ENCODE measurements at places on chromosomes 5 and 9.

- DNase-seq, result no peak
These were observed 15.3 kb upstream of the SPATA31E1 start for GRCh38 chr9:87867391-87867790.

DNA sequence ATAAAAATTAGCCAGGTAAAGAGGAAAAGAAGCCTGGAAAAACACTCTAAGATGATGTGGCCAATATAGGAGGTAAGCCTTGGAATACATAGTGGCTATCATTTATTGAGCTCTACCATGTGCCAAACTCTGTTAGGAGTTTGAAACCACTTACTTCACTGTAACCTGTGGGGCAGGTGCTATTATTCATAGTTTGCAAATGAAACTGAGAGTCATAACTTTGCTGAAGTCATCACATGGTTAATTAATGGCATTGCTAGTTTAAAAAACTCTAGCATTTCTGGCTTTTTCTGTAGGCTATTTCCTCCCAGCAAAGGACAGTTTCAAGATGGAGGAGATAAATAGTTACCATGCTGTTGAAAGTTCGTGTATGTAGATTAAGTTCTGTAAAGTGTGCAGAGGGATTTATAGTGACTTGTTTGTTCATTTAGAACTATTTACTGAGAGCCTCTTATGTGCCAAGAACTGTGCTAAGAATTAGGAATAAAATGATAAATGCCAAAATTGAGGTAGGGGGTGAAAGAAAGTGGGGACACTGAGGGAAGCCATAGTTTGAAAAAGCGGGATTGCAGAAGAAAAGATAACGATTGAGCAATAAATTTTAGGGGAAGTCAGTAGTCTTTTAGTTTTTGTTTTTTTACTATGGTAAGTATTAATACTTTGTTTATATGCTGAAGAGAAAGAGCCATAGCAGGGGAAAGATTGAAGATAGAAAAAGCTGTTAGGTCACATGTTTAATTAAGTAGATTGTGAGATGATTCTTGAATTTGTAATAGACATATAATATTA, 57.2 kb downstream of the WDR70 start:
- no peak for DNase-seq

DNA sequence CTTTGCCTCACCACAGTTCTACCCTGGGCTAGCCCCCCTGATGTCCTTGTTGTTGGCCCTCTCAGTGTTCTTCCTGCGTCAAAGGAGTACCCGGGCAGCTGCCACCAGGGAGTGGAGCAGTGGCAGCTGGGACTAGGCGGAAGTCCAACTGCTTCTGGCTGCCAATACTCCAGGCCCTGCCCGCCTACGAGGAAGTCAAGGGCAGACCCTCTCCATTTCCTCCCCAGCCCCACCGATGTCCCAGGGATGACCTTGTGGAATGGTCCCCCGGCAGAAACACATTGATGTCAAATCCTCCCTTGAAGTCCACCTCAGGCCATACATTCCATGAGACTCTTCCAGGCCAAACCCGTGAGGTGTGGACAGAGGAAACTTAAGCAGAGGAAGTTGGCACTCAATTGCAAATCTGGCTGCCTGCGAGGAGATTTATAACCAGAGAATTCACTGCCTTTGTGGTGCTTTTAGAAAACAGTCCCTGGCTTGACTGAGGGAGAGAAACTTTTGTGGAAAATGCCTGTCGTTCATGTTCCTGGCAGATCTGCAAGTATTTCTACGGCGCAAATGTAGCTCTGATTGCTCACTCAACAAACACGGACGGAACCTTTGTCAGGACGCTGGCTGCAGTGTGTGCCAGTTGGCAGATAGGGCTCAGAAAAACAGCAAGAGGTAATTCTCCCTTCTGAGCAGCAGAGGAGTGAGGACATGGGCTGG, 339.7 kb downstream of the RAB3C start:
- peak; percentile 63 for DNase-seq

DNA sequence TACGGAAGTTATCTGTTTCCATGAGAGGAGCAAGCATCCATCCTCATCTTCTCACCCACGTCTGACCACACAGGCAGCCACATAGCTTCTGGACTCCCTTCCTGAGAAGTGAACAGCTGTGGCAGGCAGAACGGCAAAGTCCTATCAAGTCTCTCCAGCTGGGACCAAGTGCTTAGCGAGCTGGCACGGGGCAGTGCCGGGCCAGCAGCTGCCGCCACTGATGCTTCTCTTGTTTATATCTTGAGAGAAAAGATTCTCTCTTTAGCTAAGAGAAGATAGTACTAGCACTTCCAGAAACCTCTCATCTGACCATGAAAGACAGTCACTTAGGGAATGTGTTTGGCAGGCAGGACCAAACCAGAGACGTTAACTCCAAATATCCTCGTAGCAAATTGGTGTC, 37.2 kb downstream of the PLAC8L1 start:
- no peak for DNase-seq

GRCh38 chr5:38011668-38012188, 171.9 kb upstream of the GDNF start:
- DNase-seq, result no peak

DNA sequence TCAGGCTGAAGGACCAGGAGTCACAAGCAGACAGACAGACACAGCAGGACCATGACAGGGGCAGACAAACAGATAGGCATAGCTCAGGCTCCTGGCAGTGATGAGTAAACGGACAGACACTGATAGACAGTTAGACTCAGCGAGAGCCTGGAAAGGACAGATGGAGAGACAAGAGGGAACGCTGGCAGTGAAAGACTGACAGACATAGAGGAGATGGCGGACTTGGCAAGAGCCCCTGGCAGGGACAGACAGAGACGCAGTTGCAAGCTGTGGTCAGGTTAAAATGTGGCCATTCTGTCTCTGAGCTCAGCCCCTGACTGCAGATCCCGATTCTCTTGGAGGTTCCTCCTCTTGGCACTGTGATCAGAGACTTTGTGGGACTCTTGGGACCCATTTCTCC, 13.6 kb downstream of the CSF2 start:
- no peak for DNase-seq

DNA sequence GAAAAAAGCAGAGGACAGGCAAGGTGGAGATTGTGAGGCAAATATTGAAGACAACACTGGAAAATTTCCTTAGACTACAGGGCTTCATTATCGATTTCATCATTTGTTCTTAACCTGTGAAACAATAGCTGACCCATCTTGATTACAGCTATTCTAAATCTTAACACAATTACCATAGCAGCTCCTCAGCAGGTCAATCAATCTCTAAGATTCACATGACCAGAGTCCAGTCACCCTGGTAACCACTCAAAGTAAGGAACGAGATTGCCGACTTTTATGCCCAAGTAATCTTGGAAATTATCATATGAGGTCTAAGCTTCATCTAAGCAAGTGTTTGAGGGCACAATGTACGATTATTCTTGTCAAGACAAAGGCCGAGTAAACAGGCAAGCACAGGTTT, 93.8 kb downstream of the TTC39B start:
- DNase-seq, result no peak

DNA sequence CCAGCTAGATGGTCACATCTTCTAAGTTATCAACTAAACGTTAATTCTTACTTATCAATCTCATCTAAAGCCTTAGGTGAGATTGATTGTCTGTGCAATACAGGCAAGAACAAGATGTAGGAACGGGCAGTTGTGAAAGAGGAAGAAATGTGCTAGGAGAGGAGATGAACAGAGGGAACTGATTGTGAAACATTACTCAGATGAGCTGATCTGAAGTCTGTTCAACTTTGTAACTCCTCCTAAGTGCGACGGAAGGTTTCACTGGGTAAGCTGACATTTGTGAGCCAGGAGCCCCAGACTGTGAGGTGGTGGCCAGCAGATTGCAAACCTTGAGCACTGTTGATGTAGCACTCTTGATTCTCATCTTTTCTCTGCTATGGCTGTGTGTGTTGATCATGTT, 204.1 kb downstream of the CD180 start:
- no peak for DNase-seq

- DNase-seq, result no peak
These were observed 414.0 kb downstream of the NFIB start for GRCh38 chr9:13899924-13900323.

- DNase-seq, result no peak
These were observed 53.5 kb downstream of the SMIM23 start for GRCh38 chr5:171839112-171839511.

DNA sequence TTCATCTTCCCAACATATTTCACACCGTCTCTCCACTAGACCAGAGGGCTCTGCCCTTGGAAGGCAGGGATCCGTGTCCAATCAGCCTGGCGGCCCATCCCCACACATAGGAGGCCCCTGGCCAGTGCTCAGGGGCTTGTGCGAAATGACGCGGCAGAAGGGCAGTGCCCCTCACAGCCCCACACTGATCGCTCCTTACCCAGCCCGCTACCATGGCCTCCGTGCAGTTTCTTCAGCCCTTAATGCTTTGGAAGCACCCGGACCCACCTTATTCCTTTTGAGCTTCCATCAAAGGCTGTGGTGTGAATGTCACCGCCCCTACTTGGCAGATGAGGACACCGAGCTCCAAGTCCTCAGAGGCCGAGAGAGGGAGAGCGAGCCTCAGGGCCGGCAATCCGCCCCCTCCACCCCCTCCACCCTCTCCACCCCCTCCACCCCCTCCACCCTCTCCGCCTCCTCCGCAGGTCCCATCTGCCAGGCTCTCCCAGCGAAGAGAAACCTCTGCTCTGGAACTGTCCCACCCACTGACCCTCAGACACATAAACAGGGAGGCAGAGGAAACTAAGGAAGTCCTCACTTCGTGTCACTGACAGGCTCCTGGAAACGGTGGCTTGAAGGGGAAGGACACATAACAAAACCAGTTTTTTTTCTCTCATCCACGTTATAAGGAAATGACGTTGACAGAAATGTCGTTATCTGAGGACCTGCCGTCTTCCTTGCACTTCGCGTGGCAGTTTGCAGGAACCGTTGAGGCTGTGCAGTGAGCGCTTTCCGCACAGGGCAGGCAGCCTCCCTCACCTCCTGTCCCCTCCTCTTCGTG, 13.9 kb downstream of the QSOX2 start:
- no peak for DNase-seq

GRCh38 chr5:123298335-123299030, 124.7 kb downstream of the CEP120 start:
- DNase-seq, result no peak

DNA sequence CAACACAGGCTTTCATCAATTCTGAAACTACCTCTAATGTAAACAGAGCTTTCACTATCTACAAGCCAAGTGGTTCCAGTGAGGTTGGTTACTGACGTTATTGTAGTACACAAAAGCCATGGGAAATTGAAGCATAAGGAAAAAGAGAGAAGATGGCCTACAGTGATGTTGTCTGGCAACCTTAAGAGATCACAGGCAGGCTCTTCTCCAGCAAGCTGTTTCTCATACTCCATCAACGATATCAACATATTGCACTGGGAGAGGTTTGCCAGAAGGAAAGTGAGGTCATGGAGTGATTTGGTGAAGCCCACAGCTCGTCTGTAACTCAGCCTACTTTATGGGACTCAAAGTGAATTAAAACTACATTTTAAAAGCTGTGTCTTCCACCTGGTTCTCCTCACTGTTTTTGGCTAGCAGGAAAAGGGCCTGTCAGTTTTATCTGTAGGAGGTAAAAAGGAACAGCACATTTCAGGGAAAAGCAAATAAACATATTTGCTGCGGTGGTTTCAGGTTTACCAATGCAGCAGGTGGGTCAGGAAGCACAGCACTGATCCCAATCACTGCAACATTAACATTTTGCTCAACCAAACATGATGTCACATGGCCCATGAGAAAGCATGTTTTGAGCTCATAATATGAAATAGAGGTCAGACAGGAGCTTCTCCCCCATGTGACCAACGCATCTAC, 72.9 kb downstream of the ARSB start:
- DNase-seq, result no peak

DNA sequence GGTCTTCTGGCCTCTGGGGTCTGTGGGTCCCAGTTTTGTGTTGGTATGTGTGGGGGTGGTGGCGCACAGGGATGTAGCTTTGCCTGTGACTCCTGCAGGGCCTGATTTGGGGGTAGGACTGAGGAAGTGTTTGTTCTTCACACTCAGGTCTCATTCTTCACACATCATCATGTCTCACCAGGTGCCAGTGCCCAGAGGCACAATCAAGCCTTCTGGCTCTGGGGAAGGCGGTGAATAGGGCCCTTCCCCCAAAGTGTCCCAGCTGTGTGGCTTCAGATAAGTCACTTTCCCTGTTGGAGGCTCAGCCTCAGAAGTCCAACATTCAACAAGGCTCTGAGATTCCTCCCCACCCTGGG, 5.1 kb downstream of the DBN1 start:
- DNase-seq, result no peak

DNA sequence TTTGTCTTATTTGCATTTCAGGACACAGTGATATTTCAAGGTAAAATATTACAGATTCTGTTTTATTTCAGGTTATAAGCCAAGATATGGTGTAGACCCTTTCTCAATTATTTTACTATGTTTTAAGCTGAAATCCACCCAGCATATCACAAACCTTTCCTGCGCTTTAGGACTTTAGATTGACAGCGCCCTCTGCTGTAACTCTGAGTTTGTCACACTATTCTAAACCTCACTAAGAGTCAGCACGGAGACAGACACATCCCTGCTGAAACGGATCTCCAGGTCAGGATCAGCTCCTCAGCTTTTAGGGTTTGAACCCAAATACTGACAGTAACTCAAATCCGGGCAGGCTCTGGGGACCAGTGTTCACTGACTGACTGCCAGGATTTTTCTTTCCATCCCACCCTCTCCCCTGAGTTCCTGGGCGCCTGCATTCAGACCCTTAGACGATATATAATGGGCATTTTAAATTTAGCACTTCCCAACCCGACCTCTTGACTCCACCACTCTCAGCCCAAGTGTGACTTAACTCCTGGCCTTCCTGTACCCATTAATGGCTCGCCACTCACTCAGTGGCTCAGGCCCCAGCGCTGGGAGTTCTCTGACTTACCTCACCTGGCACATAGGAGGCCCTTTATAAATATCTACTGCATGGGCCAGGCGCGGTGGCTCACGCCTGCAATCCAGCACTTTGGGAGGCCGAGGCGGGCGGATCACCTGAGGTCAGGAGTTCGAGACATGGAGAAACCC, 33.5 kb downstream of the TLX3 start:
- peak; percentile 50 for DNase-seq

DNA sequence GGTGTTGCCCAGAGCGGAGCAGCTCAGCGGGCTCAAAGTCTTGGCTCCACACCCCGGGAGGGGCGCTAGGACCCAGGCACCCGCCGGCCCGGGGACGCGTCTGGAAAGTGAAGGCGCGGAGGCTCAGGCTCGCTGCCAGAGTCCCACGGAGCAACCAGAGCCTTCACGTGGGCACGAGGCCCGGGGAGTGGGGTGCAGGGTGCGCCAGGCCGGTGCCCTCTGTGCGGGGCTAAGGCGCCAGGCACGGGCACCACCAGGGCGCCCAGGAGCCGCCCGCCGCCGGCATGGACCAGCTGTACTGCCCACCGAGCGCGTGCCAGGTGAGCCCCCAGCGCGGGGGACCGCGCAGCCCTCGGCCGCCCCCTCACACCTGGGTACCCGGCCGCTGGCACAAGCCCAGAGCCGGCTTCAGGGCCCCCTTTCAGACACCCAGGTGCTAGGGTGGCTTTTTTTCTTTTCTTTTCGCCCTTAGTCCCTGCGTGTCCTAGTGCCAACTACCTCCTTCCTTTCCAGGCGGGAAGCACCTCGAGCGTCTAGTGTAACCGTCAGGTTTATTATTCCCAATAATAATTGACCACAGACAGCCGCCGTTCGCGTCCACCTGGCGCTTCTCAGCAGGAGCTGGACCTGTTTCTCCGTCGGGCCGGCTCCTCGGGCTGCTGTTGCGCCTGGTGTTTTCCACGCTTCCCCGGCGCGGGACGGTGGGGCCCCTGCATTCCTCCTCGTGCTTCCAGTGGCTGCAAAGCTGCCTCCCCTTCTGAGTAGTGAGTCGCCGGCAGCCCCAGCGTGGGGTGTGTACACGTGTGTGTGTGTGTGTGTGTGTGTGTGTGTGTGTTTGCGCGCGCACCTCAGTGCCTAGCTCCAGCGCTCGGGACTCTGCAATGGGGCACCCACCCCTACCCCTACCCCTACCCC, 30.1 kb upstream of the PDE8B start:
- DNase-seq, result no peak

GRCh38 chr9:114327749-114328148, 1.9 kb upstream of the ORM2 start:
- DNase-seq, result no peak

All from fibroblast of gingiva (primary cell).